Activated T-cell treated with anti-CD3 and anti-CD28 coated beads, Interleukin-2, amount 50 U/mL, for 72 hours (primary cell): ENCODE measurements at places on chromosomes 11 and 22. TPM values are rescaled to one million over a fixed set of nuclear protein-coding genes. Genes with fewer than 3 reads are reported as not detected.
A peak's percentile ranks its signal among the peaks of the same experiment; 100 is the strongest.

DNA sequence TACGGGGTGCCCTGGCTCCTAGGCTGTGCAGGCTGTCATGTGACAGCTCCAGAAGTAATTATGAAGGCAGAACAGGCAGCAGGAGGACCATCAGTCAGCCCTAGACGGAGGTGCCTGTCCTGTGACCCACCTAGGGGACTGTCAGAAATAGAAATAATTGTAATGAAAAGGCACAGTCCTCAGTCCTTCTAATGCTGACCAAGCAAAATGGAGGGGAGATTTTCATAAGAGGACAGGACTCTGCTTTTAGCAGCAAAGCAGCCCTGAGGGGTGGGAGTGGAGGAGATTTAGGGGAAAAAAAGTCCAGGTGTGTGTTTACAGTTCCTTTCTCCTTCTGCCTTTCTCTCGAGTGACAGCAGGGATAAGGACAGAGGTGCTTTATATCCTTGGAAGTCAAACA, 108.3 kb upstream of the KIRREL3 start:
- no peak for DNase-seq

- DNase-seq, result no peak
Measured at GRCh38 chr11:132060567-132060966, 690.2 kb downstream of the NTM start.

- DNase-seq, result no peak
Measured at GRCh38 chr11:128941110-128941509, 1.6 kb downstream of the TP53AIP1 start.

DNA sequence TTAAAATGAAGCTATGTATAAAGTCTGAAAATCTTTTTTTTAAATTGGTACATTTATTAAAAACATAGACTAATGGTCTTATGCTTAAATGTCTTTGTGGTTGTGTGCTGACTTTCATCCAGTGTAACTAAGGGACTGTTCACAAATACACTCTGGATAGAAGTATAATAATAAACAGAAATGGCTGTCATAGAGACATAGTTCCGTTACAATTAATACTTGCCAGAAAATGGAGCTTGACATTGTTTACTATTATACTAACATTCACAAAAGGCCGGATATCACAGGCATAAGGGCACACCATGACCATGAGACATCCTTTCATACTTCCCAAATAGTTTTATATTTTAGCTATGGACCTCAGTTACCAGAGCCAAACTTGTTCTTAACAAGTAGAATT, 161.3 kb downstream of the DDX10 start:
- no peak for DNase-seq

DNA sequence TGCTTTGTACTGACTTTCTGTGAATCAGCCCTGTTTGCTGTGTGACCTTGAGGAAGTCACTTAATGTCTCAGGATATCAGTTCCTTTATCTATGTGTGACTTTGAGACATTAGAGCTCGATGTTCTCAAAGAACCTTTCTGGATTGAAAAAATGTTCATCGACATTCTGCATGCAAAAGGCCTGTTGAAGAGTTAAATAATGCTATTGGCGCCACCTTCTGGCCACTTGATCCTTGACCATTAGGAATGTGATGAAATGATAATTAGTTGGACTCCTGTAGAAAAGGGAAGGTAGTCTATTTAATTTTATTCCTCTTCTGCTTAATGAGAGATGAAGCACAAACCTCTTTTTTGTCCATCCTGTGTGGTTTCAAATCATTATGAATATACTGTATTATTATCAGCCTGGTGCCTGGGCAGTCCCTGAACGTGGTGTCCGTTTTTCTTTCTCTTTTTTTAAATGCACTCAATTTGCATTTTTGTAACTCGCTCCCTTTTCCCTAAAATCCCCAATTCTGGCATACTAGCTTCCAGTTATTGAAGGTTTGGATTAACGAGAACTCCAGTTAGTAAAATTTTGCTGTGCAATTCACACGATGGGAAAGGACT, 20.7 kb downstream of the ELF5 start:
- peak; percentile 50 for DNase-seq

DNA sequence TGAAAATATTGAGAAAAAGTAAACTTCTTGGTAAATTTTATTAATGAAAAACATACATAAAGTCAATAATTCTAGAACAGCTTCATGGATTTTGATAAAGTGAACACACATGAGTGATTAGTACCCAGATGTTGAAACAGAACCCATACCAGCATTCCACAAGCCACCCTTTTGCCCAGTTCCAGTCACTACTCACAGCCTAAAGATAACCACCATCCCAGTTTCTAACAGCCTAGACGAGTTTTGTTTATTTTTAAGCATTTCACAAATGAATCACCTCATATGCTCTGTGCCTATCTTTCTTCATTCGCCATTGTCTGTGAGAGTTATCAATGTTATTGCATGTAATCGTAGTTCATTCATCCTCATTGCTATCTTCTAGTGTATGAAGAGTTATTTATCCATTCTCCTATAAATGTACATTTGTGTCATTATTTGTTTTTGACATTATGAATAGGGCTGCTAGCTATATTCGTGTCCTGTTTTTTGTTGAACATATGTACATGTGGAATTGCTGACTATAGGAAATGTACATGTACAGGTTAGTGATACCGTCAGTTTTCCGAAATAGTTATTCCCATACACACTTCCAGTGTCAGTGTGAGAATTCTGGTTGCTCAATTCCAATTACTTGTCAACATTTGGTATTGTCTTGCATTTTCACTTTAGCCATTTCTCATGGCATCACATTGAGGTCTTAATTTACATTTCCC, 44.5 kb upstream of the TEAD1 start:
- DNase-seq, result no peak

- no peak for DNase-seq
Measured at GRCh38 chr11:501683-502287, 5.3 kb downstream of the RNH1 start.

DNA sequence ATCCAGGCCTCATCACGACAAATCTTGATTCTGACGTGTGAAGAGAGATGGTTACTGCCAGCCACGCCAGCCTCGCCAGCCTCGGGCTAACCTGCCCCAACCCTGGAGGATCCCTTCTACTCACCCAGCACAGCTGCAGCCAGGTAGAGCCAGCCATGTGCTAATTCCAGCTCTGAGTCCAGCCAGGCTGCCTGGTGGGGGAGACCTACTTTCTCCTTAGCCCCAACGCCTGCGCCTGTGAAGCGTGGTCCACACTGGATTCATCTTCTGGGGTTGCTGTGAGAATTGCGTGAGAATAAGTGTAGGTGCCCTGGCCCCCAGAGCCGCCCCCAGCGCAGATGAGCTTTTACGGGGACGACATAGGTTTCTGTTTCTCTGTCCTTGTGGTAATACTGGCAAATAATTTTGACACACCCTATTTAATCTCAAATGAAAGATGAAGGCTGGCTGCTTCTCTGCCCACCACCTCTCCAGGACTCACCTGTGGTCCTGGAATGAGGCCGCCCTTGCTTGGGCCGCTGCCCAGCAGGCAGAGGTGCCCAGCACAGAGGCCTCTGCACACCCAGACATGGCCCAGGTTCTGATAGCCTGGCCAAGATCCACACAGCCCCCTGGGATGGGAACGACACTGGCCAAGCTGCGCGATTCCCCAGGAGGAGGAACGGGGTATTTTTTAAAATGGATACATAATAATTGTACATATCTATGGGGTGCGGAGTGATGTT, 528.4 kb downstream of the TBC1D22A start:
- no peak for DNase-seq

- DNase-seq, result no peak
Measured at GRCh38 chr11:73366265-73366610, 10.0 kb upstream of the RELT start.

DNA sequence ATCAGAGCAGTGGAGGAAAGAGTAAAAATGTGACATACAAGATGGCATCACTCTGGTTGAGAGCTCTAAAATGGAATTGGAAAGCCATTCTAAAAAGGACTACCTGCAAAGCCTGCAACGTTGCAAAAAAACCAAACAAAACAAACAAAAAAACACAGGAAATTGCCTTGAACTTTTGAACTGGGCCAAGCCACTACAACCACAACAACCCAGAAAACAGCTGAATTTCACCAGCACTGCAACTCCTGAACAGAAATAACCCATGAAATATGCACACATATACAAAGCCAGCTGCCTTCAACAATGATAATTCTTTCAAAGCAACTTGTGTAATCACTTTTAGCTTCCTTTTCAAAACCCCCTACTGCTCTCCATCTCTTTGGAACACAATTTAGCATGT, 326.6 kb upstream of the LRRC4C start:
- no peak for DNase-seq

GRCh38 chr11:86179646-86180064, 64.9 kb upstream of the EED start:
- DNase-seq, result no peak

DNA sequence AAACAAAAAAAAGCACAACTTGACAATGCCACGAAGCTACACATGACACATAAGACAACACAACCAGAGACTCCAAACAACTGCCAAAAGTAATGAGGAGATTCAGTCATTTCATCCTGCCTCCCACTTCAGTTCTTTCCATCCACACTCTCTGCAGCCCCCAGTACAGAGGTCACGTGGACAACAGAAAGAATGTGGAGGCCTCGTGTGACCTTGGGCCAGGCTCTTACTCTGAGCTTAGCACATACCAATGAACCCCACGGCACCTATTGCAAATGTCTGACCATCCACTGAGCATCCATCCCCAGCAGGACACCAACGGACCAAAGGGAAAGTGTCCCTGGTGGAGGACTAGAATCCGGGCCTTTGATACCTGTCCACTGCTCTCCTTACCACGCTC, 12.5 kb downstream of the CBX7 start:
- no peak for DNase-seq

GRCh38 chr22:19973551-19974267, 32.1 kb upstream of the TXNRD2 start:
- DNase-seq, result no peak

- DNase-seq, result no peak
Measured at GRCh38 chr11:45500451-45500850, 165.0 kb downstream of the CHST1 start.

DNA sequence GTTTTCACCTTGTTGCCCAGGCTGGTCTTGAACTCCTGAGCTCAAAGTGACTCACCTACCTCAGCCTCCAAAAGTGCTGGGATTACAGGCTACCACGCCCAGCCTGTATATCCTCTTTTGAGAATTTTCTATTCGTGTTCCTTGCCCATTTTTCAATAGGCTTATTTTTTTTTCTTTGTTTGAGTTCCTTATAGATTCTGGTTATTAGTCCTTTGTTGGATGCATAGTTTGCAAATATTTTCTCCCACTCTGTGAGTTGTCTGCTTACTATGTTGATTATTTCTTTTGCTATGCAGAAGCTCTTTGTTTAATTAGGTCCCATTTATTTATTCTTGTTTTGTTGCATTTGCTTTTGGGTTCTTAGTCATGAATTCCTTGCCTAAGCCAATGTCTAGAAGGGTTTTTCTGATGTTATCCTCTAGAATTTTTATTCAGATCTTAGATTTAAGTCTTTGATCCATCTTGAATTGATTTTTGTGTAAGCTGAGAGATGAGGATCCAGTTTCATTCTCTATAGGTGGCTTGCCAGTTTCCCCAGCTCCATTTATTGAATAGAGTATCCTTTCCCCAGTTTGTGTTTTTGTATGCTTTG, 17.7 kb upstream of the ZBED5 start:
- DNase-seq, result no peak

DNA sequence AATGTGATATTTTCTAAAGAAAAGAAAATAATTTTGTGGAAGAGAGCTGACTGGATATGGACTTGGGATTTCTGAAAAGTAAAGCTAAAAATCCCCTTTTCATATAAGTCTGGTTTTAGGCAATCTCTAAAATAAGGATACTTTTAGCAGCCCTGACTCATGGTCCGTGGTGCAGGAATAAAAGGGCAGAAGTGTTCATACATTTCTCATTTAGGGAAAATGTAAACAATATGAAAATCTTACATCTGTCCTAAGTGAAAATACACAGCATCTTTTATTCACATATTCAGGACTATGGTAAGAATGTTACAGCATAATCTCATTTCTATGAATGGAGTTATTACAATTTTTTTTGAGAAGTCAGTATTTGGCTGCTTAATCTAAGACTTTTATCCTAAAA, 735 bp upstream of the ETS1 start:
- DNase-seq, result no peak

DNA sequence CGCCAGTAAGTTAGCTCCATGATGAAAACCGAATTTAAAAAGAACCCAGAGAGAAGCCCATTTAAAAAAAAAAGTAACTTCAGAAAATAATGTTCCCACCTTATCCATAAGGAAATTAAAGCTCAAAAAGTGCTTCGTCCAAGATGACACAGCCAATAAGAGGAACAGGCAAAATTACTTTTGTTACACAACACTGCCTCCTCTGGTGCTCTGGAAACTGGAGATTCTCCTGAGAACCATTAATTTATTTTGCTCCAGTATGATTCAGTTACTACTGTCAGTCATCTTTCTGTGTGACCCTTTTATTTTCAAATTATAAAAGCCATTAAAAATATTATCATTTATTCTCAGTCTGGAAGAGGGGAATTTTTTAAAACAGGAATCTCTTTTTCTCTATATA, 2.0 kb downstream of the IFT27 start:
- DNase-seq, result no peak

GRCh38 chr11:14980854-14981253, 8.7 kb upstream of the CALCA start:
- no peak for DNase-seq

DNA sequence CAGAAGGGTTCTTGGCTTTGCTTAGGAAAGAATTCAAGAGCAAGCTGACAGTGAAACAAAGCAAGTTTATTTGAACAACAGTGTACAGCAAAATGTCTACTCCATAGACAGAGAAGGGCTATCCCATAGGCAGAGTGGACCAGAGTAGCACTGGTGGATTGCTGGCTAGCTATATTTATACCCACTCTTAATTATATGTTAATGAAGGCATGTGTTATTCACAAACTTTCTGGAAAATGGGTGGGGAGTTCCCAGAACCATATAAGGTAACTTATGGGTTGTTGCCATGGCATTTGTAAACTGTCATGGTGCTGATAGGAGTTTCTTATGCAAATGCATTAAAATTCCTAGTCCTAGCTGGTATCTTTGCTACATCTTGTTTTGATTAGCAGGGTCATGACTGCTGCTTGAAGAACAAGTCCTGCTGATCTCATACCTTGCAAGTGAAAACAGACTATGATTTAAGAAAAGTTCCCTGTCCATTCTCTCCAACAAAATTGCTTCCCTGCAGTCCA, 330.5 kb downstream of the BUD13 start:
- no peak for DNase-seq

GRCh38 chr22:37219533-37219932, 7.3 kb upstream of the SSTR3 start:
- no peak for DNase-seq

Gene CYP2D6
- 6.8 TPM for total RNA-seq

Gene LINC01488
- not detected for total RNA-seq

Gene P2RX6
- total RNA-seq, result 0.29 TPM

Gene RTN4RL2
- total RNA-seq, result 0.97 TPM

Gene MOGAT2
- total RNA-seq, result not detected

Gene C11orf91
- not detected for total RNA-seq

Gene SOX10
- not detected for total RNA-seq

Gene DRD4
- 1.7 TPM for total RNA-seq

Gene METTL15
- 18.2 TPM for total RNA-seq

Gene SLC16A8
- total RNA-seq, result not detected

Gene DEFB108B
- not detected for total RNA-seq

Gene ROBO4
- not detected for total RNA-seq

Gene H19
- total RNA-seq, result not detected

Gene NLRP10
- not detected for total RNA-seq
